ENCODE measurements at places on chromosomes 3 and 15.
A peak's percentile ranks its signal among the peaks of the same experiment; 100 is the strongest.

DNA sequence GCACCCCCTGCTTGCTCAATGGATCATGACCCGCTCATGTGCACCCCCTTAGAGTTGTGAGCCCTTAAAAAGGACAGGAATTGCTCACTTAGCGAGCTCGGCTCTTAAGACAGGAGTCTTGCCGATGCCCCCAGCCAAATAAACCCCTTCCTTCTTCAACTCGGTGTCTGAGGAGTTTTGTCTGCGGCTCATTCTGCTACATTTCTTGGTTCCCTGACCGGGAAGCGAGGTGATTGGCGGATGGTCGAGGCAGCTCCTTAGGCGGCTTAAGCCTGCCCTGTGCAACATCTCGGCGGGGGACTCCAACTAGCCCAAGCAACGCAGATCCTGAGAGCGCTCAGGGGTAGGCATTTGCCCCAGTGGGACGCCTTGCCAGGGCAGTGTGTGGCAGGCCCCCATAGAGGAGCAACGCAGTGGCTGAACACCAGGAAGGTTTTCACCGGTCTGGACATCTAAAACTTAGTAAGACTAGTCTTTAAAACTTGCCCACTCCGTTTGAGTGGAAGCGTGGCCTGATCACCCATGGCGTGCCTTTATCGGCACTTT is 9.5 kb downstream of the SLCO2A1 start:
- no peak for DNase-seq

DNA sequence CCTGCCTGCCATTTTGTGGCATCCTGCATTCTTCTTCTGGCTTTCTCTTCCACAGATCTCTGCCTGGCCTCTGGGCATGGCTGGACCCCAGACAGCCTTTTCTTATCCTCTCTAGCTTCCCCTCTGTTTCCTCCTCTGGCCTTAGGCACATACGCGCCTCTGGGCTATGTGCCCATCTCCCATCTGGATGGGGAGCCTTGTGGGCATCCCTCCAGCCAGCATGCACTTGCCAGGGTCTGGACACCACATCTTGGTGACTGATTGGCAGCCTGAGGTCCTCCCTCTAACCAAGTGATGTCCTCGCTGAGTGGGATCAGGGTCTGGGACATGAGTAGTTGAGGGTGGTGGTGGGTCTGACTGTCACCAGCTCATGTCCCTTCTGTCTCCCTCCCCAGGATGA is 12.8 kb downstream of the PLEKHO2 start:
- DNase-seq, result no peak

- no peak for DNase-seq
Measured at GRCh38 chr3:30864132-30864531, 30.3 kb downstream of the GADL1 start.

DNA sequence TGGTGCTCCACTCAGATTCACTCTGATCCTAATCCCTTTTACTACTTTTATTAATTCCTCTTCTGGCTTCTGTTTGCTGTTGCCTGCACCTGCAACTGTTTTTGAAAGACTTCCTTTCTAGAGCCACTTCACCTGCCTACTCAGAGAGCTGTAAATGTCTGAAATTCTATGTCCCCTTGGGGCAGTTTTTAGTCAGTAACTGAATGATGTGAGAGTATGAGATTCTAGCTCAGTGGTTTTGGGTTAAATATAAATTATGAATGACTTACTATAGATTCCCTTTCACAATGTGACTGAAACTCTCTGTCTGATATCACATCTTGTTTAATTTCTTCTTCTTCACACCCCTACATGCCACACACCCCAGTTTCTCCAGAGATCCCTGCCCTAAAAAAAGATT is 47.8 kb upstream of the LRRC3B start:
- no peak for DNase-seq

DNA sequence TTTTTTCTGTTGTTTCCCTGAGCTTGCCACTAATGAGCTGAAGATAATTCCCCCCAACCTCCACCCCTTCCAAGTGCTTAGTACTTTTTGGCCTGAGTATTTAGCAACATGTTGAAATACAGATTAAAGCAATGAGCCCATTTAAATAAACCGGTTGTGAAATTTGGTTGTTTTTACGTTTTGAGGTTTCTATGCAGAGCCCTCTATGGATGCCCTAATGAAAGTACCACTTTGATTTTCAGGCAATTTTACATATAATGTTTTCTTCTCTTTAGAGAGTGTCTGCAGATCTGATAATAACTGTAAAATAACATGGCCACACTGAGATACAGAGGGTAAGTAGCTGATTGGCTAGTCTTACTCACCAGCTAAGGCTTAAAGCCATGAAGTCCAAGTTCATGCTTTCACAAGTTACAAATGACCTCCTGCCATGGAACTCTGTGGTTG is 139.4 kb upstream of the SLC7A14 start:
- no peak for DNase-seq

DNA sequence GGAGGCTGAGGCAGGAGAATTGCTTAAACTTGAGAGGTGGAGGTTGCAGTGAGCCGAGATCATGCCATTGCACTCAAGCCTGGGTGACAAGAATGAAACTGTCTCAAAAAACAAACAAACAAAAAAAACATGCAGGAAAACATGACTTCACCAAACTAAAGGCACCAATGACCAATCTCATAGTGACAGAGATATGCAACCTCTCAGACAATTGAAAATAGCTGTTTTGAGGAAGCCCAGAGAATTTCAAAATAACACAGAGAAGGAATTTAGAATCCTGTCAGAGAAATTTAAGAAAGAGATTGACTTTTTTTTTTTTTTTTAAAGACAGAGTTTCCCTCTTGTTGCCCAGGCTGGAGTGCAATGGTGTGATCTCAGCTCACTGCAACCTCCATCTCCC is 26.1 kb downstream of the NCBP2 start:
- no peak for DNase-seq

- no peak for DNase-seq
Measured at GRCh38 chr15:43493703-43494472, 932 bp upstream of the TP53BP1 start.

DNA sequence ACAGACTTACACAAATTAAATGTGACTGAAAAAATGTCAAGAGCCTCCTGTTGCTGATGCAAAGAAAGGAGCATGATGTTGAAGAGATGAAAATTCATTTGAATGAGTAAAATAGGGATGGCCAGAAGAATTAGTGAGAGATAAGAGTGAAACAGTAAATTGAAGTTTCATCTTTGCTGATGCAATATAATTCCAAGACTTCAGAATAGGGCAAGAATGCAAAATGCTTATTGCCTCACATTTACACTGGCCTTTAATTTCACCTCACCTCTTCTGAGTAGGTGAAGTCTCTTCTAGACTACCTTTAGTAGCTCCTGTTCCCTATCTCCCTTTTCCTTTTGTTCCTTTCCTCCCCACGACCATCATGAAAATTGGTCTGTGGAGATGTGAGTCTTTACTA is 15.3 kb upstream of the MAPK6 start:
- DNase-seq, result no peak

GRCh38 chr3:24722087-24722486 is 227.4 kb upstream of the THRB start:
- no peak for DNase-seq

DNA sequence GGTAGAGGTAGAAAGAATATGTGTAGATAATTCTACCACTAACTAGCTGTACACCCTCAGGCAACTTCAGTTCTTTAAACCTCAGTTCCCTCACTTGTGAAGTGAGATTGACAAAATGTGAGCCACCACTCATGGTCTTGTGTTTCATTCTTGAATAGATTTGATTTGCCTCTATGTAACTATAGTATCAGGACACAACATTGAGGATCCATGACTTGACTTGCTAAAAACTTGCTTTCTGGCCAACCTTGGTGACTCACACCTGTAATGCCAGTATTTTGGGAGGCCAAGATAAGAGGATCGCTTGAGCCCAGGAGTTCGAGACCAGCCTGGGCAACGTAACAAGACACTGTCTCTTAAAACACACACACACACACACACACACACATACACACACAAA is 115.8 kb upstream of the FLNB start:
- DNase-seq, result no peak

DNA sequence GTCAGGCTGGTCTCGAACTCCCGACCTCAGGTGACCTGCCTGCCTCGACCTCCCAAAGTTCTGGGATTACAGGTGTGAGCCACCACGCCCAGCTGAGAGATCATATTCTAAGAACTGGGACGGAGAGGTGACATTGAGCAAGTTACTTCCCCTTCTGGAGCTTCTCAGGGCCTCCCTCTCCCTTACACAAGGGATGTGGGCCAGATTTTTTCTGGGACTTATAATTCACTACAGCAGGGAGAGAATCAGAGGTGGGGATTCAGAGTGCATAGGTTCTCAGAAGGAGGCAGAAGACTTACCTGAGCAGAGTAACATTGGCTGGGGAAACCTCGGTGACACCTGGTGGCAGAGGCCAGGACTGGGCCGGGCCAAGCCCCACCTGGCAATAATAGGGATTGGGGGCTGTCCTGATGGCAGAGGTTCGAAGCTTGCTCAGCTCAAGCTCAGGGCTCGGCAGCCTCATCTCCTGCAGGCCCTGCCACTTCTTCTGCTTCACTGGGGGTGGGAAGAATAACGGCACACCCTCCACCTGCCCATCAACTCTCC is 6.8 kb downstream of the LTK start:
- no peak for DNase-seq

DNA sequence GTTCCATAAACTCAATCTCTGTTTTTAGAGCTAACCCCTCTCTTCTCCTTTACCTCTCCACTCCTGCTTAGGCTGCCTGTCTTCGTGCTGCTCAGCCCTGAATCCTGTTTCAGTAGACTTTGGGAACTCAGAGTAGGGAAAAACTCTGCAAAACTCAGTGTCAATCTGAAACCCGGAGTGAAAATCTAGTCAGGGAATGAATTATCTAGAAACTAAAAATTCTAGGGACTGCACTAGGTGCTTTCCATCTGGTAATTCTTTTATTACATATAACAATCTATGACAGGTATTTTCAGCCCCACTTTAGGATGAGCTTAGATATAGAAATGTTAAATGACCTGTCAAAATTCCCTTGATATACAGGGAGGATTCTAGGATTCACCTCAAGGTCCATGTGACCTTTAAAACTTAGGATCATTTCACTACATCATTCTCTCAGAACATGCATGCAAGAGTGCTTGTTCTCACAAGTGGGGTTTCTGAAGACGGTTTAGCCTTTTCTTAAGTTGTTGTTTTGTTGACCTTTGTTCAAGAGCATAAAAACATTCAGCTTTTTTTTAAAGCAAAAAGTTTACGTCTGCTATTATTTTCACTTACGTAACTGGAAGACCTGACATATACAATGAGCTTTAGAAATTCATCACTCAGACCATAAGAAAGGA is 108.2 kb upstream of the MBNL1 start:
- no peak for DNase-seq

DNA sequence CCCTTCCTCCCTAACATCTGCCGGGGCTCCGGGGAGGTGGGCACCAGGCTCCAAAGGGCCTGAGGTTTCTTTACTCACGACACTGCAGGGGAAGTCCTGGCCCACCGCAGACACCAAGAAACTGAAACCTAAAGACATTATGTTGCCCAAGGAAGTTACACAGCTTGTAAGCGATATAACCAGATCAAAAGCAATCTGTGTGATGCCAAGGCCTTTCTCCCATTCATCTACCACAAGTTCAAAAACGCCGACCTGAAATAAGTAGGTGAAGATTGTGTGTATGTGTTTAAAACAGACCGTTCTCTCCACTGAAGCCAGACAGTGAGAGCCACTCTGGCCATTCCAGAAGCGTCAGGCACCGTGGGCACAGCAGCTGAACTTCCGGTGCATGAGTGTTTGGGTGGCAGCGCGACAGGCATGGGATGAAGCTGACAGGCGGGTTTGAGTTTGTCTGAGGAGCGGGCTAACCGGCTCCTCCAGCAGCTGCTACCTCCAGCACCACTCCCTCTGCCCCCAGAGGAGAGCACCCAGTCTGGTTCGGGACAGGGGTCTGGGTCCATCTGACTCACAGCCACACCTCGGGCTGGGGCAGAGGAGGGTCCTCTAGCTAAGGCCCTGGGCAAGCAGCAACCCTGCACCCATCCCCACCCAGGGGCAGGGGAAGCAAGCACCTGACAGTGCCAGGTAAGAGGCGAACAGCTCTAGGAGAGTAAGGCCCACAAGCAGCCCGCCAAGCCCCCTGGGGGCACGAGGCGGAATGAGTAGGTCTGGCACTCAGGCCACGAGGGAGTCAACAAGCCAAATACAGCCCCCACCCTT is 1.3 kb downstream of the TNK2 start:
- DNase-seq, result no peak

- no peak for DNase-seq
Measured at GRCh38 chr15:34809186-34809585, 13.8 kb upstream of the ACTC1 start.

DNA sequence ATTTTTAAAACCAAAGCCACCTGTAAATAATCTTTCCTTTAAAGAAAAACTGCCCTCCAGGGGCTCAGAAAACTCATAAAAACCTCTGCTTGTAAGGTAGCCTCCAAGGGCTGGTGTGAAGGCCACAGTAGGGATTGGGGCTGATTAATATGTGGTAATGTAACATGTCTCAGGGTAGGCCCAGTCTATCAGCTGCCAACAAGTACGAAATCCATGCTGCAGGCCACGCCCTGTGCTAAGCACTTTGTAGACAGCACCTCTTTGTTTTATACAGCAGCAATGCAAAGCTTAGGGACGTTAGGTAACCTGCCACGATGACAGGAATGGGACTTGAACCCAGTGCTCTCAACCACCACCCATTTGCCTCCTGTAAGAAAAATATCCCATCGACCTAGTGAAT is 65.6 kb upstream of the PRICKLE2 start:
- peak; percentile 3 for DNase-seq

- peak; percentile 35 for DNase-seq
Measured at GRCh38 chr3:65181391-65181871, 493.6 kb upstream of the ADAMTS9 start.

GRCh38 chr3:150278843-150279381 is 129.2 kb upstream of the TSC22D2 start:
- DNase-seq, result no peak

GRCh38 chr3:29301332-29302019 is 20.6 kb downstream of the RBMS3 start:
- DNase-seq, result no peak

- DNase-seq, result peak; percentile 40
Measured at GRCh38 chr3:194485468-194485880, 1.3 kb downstream of the ATP13A3 start.

DNA sequence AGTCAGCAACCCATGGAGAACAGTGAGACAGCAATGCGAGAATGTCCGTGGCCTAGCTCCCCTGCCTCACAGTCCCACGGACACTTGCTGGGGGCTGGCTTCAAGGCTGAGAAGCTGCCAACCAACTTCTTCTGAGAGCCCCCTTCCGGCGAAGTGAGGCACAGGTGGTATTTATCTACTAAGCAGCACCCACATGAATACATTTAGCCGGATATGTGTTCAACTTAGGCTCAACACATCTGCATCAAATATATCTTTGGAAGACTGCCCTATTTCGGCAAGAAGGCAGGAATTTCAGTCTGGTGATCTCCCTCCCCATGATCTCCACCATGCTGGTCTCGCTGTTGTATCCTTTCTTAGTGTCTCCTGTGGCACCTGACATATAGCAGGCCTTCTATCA is 340.9 kb upstream of the NR2E3 start:
- DNase-seq, result peak; percentile 65

GRCh38 chr15:51401872-51402517 is 60.5 kb downstream of the GLDN start:
- peak; percentile 86 for DNase-seq

GRCh38 chr3:180694321-180694720 is 15.0 kb upstream of the CCDC39 start:
- no peak for DNase-seq

- no peak for DNase-seq
Measured at GRCh38 chr3:122435950-122436349, 20.1 kb upstream of the WDR5B start.

GRCh38 chr3:4464576-4464975 is 2.5 kb downstream of the SUMF1 start:
- DNase-seq, result no peak
